ENCODE measurements at places on chromosomes 13 and 19. TPM values are rescaled to one million over a fixed set of nuclear protein-coding genes. Genes with fewer than 3 reads are reported as not detected.

DNA sequence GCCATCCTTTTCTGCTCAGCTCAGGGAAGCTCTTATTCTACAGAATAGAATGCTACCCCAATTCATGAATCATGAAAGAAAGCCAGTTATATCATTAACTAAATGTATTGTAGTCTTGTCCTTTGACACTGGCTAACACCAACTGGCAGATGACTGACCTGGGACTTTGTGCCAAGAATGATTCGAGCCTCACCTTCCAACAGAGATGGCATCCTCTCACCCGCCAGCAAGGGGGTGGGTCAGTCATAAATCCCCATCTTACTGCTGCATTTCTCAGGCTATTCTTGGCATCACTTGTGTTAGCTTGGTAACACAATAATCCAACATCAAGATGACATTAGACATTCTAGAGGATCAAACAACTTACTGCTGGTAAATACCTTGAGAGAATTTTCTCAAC, 1239.8 kb upstream of the MIR17HG start:
- no peaks in the 10 kb centered on the region for H3K27me3 ChIP-seq
- no peaks in the 10 kb centered on the region for H3K36me3 ChIP-seq
- H3K27ac ChIP-seq, result no peak overlapping the region
- no peak for DNase-seq
- H3K4me1 ChIP-seq, result no peaks in the 10 kb centered on the region
- H3K4me3 ChIP-seq, result no peak overlapping the region

DNA sequence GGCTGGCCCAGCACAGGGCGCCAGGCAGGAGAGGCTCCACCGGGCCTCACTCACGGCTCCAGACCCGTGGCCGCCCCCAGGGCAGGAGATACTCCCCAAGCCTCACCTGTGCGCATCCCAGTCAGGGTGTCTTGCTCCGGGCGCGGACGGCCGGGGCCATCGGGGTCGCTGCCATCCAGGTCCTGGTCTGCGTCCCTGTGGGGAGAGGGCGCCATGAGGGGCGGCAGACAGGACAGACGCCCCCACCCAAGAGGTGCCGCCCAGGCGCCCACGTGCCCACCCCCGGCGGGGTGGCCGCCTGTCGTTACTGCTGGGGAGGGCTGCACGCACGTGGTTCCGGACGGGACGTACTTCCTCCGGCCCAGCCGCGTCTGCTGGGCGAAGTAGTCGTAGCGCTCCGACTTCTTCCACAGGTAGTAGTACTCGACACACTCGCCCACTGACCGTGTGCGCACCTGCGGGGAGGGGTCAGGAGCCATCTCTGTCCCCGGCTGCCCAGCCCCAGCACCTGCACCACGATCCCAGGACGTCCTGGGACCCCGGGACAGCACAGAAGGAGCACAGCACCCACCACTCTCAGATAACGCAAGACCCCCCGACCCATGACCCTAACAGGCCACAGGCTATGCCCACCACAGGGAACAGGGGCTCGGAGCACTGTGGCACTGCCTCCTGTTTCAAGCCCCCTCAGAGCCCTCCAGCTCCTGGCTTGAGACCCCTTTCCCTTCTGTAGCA, 17.4 kb upstream of the PLPP2 start:
- H3K27me3 ChIP-seq, result no peaks in the 10 kb centered on the region
- H3K4me3 ChIP-seq, result no peak overlapping the region
- H3K27ac ChIP-seq, result peak overlapping the region; percentile 39
- H3K4me1 ChIP-seq, result peaks cover 3% of the 10 kb centered on the region
- DNase-seq, result no peak

ZNF761 gene
- 9.1 TPM for total RNA-seq

- no peak for DNase-seq
- no peaks in the 10 kb centered on the region for H3K27me3 ChIP-seq
- no peaks in the 10 kb centered on the region for H3K4me1 ChIP-seq
- H3K36me3 ChIP-seq, result no peaks in the 10 kb centered on the region
- H3K4me3 ChIP-seq, result no peak overlapping the region
Observed at GRCh38 chr13:105474983-105475610, 1060.4 kb downstream of the EFNB2 start.

- H3K27ac ChIP-seq, result no peak overlapping the region
- H3K36me3 ChIP-seq, result no peaks in the 10 kb centered on the region
- H3K27me3 ChIP-seq, result no peaks in the 10 kb centered on the region
- H3K4me3 ChIP-seq, result no peak overlapping the region
- DNase-seq, result no peak
Observed at GRCh38 chr13:113390874-113391497, 27.1 kb upstream of the GRTP1 start.

DNA sequence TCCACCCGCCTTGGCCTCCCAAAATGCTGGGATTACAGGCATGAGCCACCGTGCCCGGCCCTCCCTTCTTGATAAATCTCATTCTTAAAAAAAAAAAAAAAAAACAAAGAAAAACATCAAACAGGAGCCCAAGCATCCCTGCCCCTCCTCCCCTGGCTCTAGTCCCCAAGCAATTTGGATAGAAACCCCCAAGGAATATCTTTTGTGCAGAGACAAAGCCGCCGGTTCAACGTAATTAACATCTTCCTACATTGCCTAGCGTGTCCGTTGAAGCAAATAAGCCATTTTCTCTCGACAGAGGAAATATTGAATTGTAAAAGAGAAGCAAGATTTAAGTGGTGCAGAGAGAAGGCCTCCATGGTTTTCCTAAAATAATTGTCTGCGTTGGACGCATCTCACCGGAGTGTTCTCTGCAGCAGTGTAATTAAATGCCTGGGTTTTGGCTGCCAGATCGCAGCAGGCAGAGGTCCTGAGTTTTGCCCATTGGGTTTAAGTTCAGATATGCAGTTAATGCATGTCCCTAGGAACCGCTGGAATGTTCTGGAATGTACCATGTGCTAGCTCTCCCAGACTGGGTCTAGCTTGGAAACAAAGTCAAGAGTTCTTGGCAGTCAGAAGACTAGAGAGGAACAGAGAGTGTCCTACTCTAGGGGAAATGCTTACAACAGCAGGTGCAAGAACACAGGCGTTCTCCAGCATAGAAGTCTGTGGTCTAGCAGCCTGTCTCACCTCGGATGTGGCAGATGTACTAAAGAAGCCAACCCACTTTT, 30.8 kb downstream of the PIN1 start:
- H3K27me3 ChIP-seq, result no peaks in the 10 kb centered on the region
- H3K27ac ChIP-seq, result no peak overlapping the region
- H3K4me3 ChIP-seq, result no peak overlapping the region
- H3K36me3 ChIP-seq, result no peaks in the 10 kb centered on the region

DNA sequence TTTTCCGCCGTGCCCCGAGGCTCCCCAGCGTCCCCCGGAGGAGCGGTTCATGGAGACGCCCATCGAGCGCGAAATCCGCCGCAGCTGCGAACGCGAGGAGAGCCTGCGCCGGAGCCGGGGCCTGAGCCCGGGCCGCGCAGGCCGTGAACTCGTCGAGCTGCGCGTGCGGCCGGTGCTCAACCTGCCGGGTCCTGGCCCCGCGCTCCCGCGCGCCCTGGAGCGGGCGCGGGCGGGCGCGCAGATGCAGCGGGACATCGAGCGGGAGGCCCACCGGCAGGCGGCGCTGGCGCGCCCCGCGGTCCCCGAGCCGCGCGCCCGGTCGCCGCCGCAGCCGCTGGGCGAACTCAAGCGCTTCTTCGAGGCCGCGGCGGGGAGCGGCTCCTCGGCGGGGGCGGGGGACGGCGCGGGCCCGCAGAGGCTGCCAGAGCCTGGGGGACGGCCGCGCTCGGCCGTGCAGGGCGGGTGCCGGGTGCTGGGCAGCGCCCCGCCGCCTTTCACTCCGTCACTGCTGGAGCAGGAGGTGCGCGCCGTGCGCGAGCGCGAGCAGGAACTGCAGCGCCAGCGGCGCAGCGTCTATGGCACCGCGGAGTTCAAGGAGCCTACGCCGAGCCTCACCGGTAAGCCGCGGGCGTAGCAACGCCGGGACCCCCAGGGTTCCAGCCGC, 807 bp downstream of the MISP3 start:
- peak; percentile 77 for DNase-seq
- H3K36me3 ChIP-seq, result no peaks in the 10 kb centered on the region
- no peaks in the 10 kb centered on the region for H3K27me3 ChIP-seq
- peak overlapping the region; percentile 85 for H3K4me3 ChIP-seq
- H3K4me1 ChIP-seq, result peaks cover 15% of the 10 kb centered on the region

GRCh38 chr19:7947939-7948338, 4.5 kb upstream of the TIMM44 start:
- no peak overlapping the region for H3K4me3 ChIP-seq
- H3K27me3 ChIP-seq, result no peaks in the 10 kb centered on the region
- no peak overlapping the region for H3K27ac ChIP-seq
- H3K36me3 ChIP-seq, result no peaks in the 10 kb centered on the region

DNA sequence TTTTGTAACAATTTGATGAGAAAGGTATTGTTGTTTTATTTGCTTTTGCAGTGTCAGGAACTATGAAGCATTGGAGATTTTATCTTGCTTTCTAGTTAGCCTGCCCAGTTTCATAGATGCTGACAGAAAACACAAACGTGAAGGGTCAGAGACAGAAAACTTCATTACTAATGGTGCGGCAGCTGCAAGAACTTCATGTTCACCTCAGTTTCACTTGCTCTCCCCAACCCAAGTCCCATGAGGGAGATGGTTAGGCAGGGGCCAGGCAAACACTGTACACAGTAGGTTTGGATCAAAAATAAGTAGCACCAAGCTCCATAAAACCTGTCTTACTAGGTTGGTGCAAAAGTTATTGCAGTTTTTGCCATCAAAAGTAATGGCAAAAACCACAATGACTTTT, 550.2 kb upstream of the MIR17HG start:
- no peak overlapping the region for H3K4me3 ChIP-seq
- DNase-seq, result no peak
- no peaks in the 10 kb centered on the region for H3K36me3 ChIP-seq
- H3K27me3 ChIP-seq, result no peaks in the 10 kb centered on the region

DNA sequence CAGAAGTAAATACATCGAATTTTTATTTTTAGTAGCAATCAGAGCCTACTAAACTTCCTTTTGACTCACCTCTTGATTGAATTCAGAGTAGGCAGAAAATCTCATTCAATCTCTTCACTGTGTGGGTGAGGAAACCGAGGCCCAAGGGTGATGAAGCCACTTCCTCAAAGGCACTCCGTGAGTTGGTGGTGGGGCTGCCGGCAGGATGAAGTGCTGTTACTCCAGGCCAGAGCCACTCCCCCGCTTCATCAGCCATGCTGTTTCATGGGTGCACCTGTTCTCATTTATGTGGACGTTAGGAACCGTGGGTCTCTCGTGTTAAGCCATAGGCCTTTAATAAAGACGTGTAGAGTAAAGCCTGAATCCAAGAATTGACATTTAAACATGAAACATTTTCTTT, 13.2 kb downstream of the ING1 start:
- no peak overlapping the region for H3K4me3 ChIP-seq
- no peaks in the 10 kb centered on the region for H3K27me3 ChIP-seq
- peaks cover under 1% of the 10 kb centered on the region for H3K36me3 ChIP-seq
- DNase-seq, result no peak
- H3K4me1 ChIP-seq, result no peaks in the 10 kb centered on the region

- peak overlapping the region; percentile 41 for H3K27ac ChIP-seq
- H3K4me3 ChIP-seq, result no peak overlapping the region
- no peak for DNase-seq
- no peaks in the 10 kb centered on the region for H3K4me1 ChIP-seq
Observed at GRCh38 chr19:42497492-42498168, 30.7 kb downstream of the CEACAM1 start.

GRCh38 chr13:44523146-44524015, 52.7 kb downstream of the TSC22D1 start:
- DNase-seq, result peak; percentile 8
- no peaks in the 10 kb centered on the region for H3K4me1 ChIP-seq
- no peaks in the 10 kb centered on the region for H3K36me3 ChIP-seq
- H3K27me3 ChIP-seq, result no peaks in the 10 kb centered on the region
- H3K4me3 ChIP-seq, result no peak overlapping the region
- no peak overlapping the region for H3K27ac ChIP-seq

DNA sequence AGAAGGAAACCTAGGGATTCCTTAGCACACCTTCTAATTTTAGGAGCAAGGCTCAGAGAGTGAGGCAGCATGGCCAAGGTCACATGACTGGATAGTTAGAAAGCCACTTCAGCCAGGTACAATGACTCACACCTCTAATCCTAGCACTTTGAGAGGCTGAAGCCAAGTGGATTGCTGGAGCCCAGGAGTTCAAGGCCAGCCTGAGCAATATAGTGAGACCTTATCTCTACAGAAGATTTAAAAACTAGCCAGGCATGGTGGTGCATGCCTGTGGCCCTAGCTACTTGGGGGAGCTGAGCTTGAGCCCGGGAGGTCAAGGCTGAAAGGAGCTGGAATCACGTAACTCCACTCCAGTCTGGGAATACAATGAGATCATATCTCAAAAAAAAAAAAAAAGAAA, 69.2 kb downstream of the TEX26 start:
- H3K36me3 ChIP-seq, result no peaks in the 10 kb centered on the region
- H3K27me3 ChIP-seq, result no peaks in the 10 kb centered on the region

S1PR2 gene
- 25.6 TPM for total RNA-seq

SHISA2 gene
- 19.9 TPM for total RNA-seq

POU2F2 gene
- total RNA-seq, result 10.0 TPM

GRCh38 chr19:17680230-17680722, 7.9 kb downstream of the UNC13A start:
- no peaks in the 10 kb centered on the region for H3K4me1 ChIP-seq
- H3K27ac ChIP-seq, result no peak overlapping the region
- H3K36me3 ChIP-seq, result no peaks in the 10 kb centered on the region
- DNase-seq, result peak; percentile 85

PCDH20 gene
- total RNA-seq, result 2.7 TPM

COX7A1 gene
- 64.9 TPM for total RNA-seq

GRCh38 chr19:30374865-30375552, 2.8 kb downstream of the ZNF536 start:
- no peaks in the 10 kb centered on the region for H3K36me3 ChIP-seq
- no peaks in the 10 kb centered on the region for H3K4me1 ChIP-seq
- no peak overlapping the region for H3K27ac ChIP-seq
- DNase-seq, result no peak
- H3K27me3 ChIP-seq, result peaks cover 64% of the 10 kb centered on the region
- no peak overlapping the region for H3K4me3 ChIP-seq

DNA sequence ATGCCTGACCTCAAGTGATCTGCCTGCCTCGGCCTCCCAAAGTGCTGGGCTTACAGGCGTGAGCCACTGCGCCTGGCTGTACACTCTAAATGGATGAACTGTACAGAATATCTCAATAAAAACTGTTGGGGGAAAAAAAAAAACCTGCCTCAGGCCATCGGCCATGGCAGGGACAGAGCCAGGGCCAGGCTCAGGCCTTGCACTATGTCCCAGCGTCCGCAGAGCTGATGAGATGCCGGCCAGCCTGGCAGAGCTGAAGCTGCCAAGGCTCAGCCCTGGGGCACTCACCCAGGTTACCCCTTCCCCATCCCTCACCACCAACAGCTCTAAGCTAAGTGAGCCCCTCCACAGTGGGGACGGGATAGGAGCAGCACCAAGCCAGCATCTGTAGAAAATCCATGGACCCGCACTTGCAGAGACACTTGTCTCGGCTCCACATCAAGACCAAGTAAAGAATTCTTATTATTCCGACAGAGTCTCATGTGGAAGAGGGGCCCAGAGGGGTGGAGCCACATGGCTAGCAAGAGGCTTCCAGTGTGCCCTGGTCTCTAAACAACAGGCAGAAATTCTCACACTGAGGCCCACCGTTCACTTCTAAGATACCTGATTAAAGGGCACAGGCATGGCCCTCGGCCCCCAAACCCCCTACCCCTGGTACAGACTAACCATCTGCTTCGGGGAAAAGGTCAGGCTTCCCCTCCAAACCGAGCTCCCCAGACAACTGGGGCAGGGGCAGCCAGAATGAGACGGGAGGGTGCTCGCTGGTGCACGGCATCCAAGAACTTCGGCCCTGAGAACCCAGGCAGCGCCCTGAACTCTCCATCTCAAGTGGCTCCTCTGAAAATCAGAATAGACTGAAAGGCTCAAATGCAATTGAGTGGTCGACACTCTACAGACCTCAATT, 5.8 kb downstream of the PPP6R1 start:
- H3K4me1 ChIP-seq, result peaks cover 98% of the 10 kb centered on the region
- H3K27ac ChIP-seq, result peak overlapping the region; percentile 96
- H3K4me3 ChIP-seq, result no peak overlapping the region
- H3K27me3 ChIP-seq, result no peaks in the 10 kb centered on the region
- DNase-seq, result no peak
